Activated T-helper 1 cell treated with Interleukin-2 at 50 U/mL for 16 hours (primary cell): ENCODE measurements at places on chromosomes 4 and X.
A peak's percentile ranks its signal among the peaks of the same experiment; 100 is the strongest.

- no peak for DNase-seq
Observed at GRCh38 chr4:150681063-150681462, 99.1 kb downstream of the MAB21L2 start.

GRCh38 chr4:734075-734474, 28.4 kb downstream of the PCGF3 start:
- DNase-seq = no peak

- no peak for DNase-seq
Observed at GRCh38 chr4:67680581-67681222, 20.3 kb downstream of the UBA6 start.

- no peak for DNase-seq
Observed at GRCh38 chrX:44975666-44976263, 102.8 kb downstream of the KDM6A start.

GRCh38 chr4:89212666-89213381, 94.8 kb downstream of the GPRIN3 start:
- no peak for DNase-seq

DNA sequence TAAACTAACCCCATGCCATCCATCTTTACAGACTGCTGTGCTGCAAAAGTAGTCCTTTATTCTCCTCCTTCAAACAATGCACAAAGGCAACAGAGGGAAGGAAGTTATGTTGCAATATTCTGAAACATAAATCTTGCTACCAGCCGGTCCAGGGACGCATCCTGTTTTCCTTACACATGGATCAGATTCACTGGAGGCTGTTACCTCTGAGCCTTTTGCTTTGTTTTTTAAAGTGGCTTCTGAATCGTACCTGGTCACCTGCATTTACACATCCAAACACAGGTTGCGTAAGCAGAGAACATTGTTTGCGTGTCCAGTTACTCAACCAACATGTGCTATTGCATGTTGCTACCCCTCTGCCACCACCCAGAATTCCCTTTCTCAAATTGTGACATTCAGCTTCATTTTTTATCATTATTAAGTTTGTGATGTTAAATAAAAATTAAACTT, 8.8 kb downstream of the PPARGC1A start:
- no peak for DNase-seq

DNA sequence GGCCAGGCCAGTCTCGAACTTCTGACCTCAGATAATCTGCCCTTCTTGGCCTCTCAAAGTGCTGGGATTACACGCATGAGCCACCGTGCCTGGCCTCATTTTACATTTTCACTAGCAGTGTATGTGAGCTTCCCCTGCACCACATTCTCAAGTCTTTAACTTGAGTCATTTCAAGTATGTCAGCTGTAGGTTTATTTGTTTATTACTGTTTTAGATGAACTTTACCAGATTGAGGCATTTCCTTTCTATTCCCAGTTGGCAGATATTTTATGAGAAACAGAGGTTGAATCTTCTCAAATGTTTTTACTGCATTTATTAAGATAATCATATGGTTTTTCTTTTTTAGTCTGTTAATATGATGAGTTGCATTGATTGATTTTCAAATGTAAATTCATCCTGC, 114.6 kb upstream of the SH3RF1 start:
- no peak for DNase-seq

- DNase-seq = no peak
Observed at GRCh38 chrX:47621851-47622250, 2.2 kb upstream of the SYN1 start.

DNA sequence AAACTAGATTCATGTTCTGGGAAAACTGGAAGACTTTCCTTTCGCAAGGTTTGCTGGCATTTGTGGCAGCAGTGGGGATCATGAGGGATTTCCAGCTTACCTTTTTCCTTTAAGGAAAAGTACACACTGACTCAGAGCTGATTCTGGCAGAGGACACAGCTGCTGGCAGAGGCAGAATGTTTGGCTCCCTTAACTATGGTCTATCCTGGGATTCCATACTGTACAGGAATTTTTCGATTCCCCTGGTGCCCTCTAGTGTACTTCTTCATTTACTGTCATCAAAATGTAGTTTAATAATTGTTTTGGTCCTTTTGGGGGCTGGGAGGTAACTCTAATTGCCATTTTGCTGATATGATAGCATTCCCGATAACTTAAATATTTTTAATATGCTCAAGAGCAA, 152.7 kb downstream of the GABRG1 start:
- DNase-seq = no peak

GRCh38 chr4:17939054-17939453, 82.5 kb downstream of the LCORL start:
- DNase-seq = no peak

- no peak for DNase-seq
Observed at GRCh38 chr4:169675825-169676224, 55.4 kb downstream of the CLCN3 start.

DNA sequence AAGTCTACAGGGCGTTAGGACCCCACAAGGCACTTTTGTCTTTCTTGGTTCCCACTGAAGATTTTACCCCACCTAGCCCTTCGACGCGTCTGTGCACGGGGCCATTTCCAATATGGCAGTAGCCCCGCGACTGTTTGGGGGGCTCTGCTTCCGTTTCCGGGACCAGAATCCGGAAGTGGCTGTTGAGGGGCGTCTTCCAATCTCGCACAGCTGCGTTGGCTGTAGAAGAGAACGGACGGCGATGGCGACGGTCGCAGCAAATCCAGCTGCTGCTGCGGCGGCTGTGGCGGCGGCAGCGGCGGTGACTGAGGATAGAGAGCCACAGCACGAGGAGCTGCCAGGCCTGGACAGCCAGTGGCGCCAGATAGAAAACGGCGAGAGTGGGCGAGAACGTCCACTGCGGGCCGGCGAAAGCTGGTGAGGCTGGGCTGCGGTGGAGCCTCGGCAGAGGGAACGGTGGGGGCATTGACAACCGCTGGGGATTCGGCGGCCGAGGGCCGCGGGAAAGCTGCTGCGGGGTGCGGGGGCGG, at the start of gene USP11:
Gene USP11 (plus strand): TSS at position 207 of the 530 bp plus-strand sequence. CDS start 35 bp downstream, at position 242.
- DNase-seq = peak; percentile 13

DNA sequence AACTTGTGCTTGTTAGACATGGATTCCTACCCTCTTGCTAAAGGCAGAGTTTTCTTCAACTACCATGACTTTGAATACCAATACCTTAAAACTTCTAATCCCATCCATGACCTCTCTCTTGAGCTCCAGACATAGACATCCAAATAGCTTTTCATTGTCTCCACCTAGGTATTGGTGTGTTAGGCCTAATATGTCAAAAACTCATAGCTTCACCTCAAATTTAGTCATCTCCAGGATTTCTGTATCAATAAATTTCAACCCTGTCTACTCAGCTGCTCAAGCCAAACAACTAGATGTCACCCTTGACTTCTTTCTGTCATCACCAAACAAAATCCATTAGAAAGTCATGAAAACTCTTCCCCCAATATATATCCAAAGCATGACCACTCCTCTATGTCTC, 617.7 kb upstream of the GRIA3 start:
- no peak for DNase-seq

DNA sequence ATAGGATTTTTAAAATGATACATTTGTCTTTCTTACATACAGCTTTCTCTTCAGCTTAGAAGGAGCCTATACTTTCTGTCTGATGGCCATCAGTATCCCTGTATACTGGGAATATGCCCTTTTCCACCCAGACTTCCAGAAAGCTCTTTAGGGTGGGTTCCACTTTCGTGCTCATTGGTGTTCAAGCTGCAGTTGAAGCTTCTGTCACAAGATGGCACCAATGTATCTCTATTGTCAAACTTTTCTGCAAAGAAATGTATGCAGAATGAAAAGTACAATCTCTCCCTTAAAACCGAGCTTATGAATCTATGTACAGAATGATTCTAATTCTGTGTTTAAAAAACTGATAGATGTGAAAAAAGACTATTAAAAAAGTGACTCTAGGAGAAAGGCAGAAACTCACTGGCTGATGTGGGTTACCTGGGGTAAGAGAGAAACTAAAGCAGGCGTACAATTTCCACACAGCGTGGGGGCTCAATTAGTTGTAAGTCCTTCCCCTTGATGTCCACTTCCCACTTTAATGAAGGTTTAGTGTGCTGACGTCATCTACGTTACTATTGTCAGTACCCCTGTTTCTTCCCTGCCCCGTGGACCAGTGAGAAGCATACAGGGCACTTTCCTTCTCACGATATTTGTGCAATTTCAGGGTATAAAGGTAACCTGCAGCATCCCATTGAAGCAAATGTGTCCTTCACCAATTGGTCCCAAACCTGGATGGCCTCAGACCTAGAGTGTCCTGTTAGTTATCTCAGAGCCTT, 57.3 kb upstream of the TCEAL2 start:
- DNase-seq = no peak

DNA sequence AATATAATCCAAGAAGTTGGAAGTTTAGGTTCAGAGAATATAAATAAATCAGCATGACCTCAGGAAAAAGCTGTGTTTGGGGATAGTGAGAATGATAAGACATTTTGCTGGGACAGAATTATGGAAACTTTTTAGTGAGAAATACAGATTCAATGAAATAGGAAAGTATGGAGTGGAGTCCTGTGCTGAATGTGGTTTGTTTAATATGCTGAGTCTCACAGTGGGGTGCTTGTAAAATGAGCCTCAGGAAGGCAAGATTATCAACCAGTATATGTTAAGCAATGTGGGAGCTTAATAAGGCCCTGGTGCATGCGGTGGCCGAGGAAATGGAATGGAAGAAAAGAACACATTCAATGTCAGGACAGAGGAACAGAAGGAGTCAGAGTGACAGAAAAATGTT, 1554.7 kb upstream of the TENM3 start:
- DNase-seq = no peak

DNA sequence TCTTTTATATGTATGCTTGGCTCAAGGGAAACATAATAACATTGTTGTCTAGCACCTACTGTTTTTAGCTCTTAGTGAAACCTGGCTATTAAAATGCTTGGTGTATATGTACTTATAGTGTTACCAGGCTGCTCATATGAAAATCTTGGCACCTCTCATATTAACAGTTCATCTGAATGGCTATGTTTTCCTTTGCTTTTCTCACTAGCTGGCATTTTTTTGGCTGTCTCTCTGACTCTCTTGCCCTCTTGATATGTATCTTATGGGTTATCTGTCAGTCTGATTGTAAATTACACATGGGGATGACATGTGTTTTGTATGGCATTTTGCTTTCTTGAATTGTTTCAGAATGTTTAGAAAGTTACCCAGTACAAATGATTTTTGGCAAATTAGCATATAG, 158.0 kb downstream of the ARHGAP24 start:
- DNase-seq = no peak

DNA sequence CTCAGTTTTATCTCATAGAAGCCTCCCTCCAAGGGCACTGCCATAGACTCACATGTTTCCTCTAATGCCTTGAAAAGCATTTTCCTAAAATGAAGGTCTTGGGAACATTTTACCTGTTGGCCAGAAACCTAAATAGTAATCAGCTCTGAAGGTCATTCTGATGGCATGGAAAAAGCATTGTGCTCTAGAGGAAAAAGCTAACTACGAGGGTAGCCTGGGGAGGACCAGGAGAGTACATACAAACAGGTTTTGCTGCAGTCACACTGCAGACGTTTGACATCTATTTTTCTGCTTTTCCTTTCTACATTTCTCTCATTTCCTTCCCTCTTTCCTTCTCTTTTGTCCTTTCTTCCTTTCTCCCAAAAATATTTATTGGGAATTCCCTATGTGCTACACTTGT, 103.3 kb upstream of the SORBS2 start:
- DNase-seq = no peak

GRCh38 chr4:172232966-172233365, 419.8 kb downstream of the GALNTL6 start:
- no peak for DNase-seq

DNA sequence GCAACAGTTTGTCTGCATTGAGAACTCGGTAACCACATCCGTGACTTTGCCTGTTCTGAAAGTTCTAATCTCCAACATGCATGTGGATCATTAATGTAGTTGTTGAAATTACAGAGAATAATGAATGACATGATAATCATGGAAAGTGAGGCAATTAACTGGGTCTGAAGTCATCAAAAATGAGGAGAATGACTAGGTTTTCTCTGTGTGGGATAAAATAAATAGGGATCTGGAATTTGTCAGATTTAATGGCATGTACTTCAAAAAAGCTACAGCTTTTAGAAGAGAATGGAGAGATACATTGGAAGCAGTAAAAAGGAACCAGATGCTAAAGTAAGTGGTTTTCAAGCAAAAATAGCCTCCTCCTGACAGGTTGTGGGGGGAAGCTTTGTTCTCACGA, 59.3 kb downstream of the AFM start:
- DNase-seq = no peak

- no peak for DNase-seq
Observed at GRCh38 chr4:77141964-77142645, 14.9 kb upstream of the CCNG2 start.

GRCh38 chr4:74014332-74014731, 15.9 kb upstream of the CXCL5 start:
- DNase-seq = no peak

DNA sequence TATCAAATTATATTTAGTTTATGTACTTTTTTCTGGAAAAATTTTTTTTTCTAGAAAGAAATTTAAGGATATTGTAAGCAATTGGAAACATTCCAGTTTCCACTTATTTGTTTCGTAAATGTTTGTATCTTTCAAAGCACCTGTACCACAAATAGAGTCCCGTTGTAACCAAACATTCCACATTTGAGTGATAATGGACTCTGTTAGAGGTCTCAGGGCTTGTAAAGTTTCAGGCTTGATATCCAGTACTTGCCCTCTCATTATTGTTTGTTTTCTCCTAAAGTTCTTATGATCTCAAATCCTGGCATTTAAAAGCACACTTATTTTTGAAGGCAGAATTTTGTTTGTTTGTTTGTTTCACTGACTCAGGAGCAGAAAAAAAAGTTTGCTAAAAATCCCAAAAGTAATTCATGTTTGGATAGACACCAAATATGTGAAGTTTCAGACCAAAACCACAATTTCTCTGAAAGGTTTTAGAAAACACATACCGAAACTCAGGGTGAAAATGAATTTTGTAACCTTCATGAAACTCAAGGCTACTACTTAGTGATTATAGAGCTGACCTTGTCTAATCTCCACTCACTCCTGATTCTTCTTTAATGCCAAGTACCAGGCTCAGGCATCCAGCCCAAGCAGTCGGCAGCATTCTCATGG, 5.7 kb upstream of the TMEM192 start:
- no peak for DNase-seq

- DNase-seq = no peak
Observed at GRCh38 chrX:149506349-149506748, 1.2 kb upstream of the IDS start.

DNA sequence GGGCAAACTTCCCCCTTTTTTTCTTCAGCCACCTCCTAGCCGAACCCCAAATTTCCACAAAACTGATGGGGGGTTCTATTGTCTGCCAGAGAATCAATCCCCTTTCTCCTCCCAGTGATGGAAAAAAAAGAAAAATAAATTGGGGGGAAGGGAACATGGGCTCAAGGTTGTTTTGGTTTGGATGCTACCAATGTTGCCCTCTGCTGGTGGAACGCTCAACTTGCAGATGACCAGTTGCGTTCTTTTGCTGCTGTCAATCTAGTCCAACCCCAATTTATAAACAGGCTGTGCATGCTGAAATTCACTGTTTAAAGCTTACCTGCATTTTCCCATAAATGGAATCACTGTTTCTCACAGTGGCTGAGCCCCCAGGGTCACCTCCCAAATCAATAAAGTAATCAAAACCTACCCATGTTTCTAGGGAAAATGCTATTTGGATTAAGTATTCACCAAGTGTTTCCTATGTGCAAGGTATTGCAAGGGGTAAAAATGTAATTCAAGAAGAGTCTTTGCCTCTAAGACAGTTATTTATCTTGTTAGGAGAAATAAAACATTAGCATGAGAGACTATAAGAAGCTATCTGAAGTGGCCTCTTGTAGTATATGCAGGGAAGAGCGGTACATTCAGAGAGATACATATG, 116.7 kb upstream of the TMEM164 start:
- DNase-seq = no peak

- DNase-seq = no peak
Observed at GRCh38 chr4:13990596-13991589, 363.4 kb upstream of the BOD1L1 start.

GRCh38 chr4:169557061-169557636, 55.2 kb downstream of the NEK1 start:
- DNase-seq = no peak
